H4 (cell line): ENCODE measurements at places on chromosomes 2 and 18.

- peak; percentile 81 for DNase-seq
Observed at GRCh38 chr2:53460347-53460746, 307.3 kb upstream of the CHAC2 start.

DNA sequence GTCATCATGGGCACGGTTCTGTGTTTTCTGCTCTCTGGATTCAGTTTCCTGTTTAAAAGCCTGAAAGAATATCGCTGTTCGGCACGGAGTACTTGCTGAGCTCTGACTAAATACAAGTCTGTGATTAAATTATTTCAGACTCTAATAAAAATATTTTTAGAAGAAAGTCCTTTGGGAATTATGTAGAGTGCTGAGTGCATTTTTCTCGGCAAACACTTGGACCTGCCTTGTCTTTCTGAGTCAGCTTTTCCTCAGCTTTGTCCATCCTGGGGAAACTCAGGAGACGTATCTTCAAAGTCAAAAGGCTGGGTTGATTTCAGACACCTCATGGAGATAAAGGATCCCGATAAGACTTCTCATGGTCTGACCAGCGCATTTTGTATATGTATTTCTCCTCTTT is 45.9 kb downstream of the IL1R2 start:
- no peak for DNase-seq

DNA sequence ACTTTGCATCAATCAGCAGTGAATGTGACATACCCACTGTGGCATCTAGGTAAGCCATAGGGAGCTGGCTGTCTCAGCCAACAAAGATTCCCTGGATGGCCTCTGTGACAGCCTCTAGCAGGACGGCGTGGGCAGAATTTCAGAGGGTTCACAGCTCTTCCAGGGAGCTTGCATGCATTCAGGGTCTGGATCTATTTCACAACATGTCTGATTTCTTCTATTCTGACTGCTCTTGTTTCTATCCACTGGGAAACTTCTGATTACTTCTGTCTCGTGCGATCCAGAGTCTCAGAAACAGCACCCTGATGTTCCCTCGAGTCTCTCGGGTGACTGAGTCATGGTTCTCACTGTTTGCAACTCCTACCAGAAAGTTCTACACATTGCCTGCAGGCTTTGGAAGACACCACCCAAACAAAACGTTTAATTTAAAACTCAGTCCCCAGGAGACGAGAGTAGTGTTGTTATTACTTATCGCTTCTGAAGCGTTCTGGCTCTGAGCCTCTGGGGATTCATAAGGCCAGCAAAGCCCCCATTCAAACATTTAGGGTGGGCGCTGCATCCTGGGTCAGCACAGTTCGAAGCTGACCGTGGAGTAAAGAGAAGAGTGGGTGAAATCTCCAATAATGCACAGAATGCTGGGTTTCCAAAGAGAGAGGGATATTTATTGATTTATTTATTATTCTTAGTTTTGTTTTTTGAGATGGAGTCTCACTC is 41.9 kb upstream of the ODC1 start:
- no peak for DNase-seq

- no peak for DNase-seq
Observed at GRCh38 chr2:26095758-26096157, 61.9 kb downstream of the RAB10 start.

DNA sequence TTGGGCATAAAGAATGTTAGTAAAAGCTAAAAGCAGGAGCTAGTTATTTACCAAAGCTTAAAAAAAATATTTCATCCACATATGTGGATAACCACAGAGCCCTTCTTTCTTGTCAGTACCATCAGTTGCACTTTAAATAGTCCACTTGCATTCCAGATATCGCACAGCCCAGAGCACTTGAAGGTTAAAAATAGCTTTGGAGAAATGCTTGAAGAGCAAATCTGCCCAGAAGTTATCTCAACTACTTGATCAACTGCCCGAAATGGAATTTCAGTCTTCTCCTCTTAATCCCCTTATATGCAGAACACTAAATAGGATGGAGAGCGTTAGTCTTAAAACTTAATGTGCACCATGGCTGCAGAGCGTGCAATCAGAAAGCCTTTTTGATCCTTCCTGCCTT is 148.3 kb downstream of the PLEKHA3 start:
- no peak for DNase-seq

DNA sequence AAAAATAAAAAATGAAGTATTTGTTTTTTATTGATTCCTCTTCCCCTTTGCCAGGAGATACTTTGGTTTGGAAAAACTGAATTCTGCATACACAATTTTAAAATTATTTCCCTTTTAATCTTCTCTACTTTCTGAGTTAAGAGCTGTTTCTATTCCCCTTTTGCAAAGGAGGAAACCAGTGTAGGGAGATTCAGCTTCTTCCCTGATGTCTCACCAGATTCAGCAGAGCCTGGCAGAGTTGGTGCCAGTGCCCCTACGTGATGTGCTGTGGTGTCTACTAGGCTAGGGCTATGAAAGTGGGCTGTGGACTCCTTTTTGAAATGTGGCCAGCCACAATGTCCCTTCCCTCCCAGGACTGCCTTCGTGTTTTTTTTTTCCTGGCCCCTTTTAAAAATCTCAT is 2.4 kb downstream of the RPE start:
- no peak for DNase-seq

GRCh38 chr2:16036951-16037350 is 96.6 kb downstream of the MYCN start:
- DNase-seq = no peak

- DNase-seq = no peak
Observed at GRCh38 chr18:31281437-31281836, 36.5 kb upstream of the DSG1 start.

- peak; percentile 47 for DNase-seq
Observed at GRCh38 chr18:42053188-42053781, 98.3 kb downstream of the PIK3C3 start.

- no peak for DNase-seq
Observed at GRCh38 chr2:37836270-37836669, 88.8 kb upstream of the RMDN2 start.

DNA sequence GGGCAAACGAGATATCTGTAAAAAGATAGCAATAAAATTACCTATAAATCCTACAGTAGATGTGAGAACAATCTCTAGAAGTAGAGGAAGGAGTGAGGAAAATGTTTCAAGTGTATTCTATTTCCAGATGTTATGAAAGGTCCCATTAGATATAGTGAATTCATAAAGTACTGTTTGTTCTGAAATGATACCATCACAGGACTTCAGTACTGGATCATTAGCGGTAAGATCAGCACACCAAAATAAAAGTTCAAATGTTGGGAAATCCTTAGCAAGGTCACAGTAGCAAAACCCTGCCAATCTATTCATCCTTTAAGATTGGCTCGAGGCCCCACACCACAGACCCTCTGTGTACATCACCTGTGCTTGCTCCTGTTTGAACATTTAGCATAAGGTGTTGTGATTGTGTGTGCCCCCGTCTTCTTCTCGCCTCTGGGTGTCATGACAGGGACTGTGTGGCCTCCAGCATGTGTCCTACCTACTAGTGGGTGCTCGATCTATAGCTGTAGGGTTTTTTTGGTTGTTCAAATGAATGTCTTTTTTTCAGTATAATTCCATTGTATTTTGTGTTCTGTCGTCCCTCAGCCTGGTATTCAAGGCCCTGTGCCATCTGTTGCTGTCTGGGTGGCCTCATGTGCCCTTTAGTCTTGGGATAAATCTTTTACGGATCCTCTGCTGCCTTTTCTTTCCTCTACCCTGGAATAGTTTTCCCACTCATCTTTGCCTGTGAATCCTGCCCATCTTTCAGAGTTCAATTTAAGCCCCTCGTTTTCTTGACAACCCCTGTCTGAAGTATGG is 9.1 kb downstream of the MFSD6 start:
- DNase-seq = no peak

GRCh38 chr2:231764760-231765159 is 16.3 kb downstream of the PDE6D start:
- DNase-seq = no peak

DNA sequence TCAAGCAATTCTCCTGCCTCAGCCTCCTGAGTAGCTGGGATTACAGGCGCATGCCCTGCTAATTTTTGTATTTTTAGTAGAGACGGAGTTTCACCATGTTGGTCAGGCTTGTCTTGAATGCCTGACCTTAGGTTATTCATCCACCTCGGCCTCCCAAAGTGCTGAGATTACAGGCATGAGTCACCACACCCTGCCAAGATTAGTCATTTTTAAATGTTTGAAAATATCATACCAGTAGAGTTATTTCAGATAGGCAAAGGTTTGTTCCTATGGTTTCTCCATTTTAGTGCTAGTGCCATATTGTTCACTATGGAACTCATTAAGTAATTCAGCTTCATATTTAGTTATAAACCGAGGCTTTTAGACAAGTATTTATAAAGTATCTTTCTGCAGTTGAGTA is 52.3 kb downstream of the HIBCH start:
- DNase-seq = peak; percentile 24
